H9 (cell line): ENCODE measurements at places on chromosomes 12 and 14. TPM values are rescaled to one million over a fixed set of nuclear protein-coding genes. Genes with fewer than 3 reads are reported as not detected.

GRCh38 chr12:111233786-111234185 is 135.1 kb downstream of the PHETA1 start:
- no peak for DNase-seq

- no peak for DNase-seq
Measured at GRCh38 chr12:98514982-98515286, 456 bp upstream of the TMPO start.

DNA sequence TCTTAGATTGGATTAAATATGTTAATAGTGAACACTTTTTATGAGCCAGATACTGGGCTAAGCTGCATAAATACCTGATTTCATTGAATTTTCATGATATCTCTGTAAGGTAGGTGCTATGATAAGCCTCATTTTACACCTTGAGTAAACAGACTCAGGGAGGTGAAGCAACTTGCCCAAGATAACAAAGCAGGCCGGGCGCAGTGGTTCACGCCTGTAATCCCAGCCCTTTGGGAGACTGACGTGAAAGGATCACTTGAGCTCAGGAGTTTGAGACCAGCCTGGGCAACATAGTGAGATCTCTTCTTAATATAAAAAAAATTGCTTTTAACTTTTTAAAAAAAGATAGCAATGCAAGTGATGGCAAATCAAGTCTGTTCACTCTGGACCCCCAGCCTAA is 1.4 kb downstream of the GNB3 start:
- DNase-seq: no peak

IFT81 gene
- total RNA-seq: 9.3 and 9.7 TPM in 2 replicates
